ENCODE measurements at places on chromosomes 3 and 15.

DNA sequence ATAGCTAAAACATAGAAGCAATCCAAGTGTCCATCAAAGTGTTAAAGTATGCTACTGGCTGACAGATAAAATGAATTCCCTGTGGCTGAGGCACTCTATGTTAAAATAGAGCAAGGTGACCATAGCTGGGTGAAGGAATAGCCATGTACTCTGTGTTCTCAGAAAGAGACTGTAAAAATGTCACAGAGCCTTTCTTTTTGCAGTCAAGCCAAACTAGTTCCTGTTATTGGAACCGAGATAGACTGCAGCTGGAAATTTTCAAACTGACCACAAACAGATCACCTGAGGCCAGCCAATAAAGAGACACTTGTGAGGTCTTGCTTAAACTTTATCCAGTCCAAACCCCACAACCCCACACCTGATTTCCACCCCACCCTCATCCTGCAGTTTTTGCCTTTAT lies 422.8 kb upstream of the NAALADL2 start:
- DNase-seq = no peak

GRCh38 chr15:84773716-84774115 lies 25.3 kb downstream of the ZNF592 start:
- no peak for DNase-seq

- DNase-seq = no peak
Observed at GRCh38 chr15:96186105-96186504, 144.4 kb upstream of the NR2F2 start.

GRCh38 chr15:71136159-71136783 lies 21.0 kb downstream of the THSD4 start:
- no peak for DNase-seq

- no peak for DNase-seq
Observed at GRCh38 chr15:69979262-69979661, 118.5 kb downstream of the TLE3 start.

DNA sequence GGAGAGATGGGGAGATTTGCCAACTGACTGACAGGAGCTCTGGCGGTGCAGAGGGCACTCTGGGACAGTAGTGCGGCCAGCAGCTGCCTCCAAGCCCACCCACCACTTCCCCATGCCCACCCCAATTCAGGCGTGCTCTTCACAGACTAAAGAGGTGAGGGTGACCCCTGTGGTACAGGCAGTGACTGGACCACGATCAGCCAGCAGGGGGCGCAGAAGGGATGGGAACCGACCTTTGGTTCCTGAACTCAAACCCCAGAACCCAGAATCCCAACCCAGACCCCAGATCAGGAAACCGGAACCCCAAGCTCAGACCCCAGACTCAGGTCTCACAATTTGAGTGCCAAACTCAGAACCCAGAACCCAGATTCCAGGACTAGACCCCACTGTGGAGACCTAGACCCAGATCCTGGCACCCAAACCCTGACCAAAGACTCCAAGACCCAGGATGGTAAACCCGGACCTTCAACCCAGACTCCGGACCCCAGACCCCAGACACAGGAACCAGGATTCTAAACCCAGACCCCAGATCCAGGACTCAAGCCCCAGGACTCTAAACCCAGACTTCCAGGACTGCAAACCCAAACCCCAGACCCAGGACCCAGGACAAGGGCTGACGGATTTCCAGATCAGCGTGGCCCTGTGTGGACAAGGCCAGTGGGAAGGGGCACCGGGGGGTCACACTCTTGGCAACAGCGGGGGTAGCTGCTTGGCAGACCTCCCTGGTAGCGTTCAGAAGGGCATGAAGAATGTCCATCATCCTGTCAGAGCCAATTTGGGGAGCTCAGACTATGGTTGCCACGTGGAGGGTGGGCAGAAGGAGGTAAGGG lies 3.7 kb upstream of the MYL3 start:
- DNase-seq = peak; percentile 69
